ENCODE measurements at places on chromosomes 2 and 18.

DNA sequence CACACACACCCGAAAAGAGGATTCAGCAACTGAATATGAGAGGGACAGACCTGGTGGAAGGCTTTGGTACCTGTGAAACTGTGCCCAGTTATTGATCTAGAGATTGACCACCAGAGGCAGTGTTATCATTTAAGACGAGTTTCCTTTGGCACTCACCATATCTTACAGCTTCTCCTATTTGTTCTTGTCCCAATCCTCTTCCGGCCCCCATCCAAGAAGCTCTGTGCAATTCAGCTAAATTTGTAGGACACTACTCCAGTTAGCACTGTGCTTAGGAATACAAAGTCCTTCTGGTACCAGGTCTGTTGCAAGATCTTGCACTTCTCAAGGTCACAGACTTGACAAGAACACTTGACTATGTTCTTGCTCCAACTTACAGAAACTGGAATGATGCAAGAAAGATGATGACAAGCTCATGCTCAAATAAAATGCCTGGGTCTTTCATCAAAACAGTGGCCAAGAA is 177.7 kb downstream of the TMEM247 start:
- peak; percentile 15 for DNase-seq

GRCh38 chr18:5891184-5891853 is 4.0 kb downstream of the TMEM200C start:
- DNase-seq: no peak

- no peak for DNase-seq
These were observed 11.4 kb upstream of the PROKR1 start for GRCh38 chr2:68632021-68632420.

DNA sequence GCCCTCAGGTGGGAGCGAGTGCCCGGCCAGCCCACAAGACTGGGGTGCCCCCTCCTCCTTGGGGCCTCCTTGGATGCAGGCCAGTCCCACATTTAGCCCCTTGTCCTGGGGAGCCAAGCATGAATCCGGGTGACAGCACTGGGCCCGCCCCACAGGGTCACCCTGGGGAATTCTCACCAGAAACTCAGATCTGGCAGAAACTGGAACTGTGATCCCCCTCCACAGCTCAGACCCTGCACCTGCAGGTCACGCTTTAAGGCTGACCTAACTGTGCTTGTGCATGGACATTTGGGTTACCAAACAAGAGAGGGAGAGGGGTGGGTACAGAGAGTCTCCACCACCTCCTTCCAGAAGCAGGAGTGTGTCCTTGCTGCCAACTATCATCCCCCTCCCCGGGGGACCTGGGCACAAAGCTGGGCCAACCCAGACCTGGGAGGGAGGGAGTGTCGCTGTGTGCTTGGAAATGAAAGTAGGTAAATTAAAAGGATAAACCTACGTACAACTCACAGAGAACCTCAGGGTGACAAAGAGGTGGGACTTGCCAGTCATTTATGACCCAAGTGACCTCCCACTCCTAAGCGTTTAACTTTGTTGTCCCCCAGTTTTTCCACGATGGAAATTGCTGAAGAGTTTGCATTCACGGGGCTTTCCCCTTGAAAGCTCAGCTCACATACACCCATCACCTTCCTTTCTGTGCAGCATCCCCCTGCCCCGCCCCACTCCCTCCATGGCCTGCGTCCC is 9.1 kb downstream of the ITM2C start:
- no peak for DNase-seq

- no peak for DNase-seq
These were observed 172.0 kb downstream of the INHBB start for GRCh38 chr2:120517751-120518469.

GRCh38 chr2:40201425-40201824 is 250.5 kb downstream of the SLC8A1 start:
- no peak for DNase-seq

DNA sequence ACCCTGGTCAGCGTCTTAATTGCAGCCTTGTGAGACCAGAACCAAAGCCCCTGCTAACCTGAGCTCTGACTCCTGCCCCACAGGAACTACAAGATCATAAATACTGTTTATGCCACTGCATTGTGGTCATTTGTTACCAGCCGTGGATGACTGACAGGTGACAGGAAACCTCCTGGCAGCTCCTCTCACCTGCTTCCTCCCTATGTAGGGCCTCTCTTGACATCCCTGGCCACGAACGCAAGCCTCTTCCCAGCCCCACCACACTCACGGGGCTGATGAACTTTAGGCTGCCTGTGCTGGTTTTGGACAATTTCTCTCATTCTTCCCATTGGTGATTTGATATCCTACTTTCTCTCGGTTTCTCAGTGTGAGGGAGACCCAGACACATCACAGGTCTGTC is 357.2 kb upstream of the MYT1L start:
- no peak for DNase-seq

- no peak for DNase-seq
These were observed 27.8 kb downstream of the RAB31 start for GRCh38 chr18:9735879-9736278.

GRCh38 chr2:159129269-159129668 is 157.2 kb downstream of the WDSUB1 start:
- DNase-seq: no peak

DNA sequence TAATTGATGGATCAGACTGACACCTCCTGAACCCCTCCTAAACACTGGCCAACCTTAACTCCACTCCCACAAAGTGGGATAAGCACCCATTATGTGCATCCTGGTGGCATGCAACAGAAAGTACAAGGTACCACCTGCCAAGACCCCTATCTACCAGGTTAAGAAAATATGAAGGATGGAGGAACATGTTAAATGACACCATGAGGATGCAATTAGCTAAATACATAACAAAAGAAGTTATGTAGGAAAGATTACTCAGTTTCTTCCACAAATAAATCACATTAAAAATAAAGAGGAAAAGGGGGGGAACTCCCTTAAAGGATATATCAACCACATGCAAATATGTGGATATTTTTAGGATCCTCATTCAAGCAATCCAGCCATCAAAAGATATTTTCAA is 12.6 kb downstream of the CTAGE1 start:
- DNase-seq: no peak
